Fibroblast of skin of scalp (primary cell): ENCODE measurements at places on chromosomes 5 and 9.
A peak's percentile ranks its signal among the peaks of the same experiment; 100 is the strongest.

DNA sequence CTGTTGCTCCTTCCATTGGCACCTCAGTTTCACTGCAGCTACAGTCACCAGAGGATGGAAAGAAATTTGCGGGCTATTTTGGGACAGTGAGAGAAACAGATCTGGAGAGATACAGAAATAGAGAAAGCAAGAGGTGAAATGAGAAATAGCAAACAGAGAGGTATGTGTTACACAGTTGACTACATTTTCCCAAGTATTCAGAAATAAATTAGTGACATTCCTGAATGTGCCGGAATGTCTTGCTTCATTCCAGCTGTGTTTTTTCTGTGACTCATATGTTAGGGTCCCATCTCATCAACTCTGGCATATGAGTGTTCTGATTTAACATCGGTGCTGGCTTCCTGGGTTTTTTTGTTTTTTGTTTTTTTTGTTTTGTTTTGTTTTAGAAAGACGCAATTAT, 63.8 kb upstream of the ZNF462 start:
- peak; percentile 95 for DNase-seq

DNA sequence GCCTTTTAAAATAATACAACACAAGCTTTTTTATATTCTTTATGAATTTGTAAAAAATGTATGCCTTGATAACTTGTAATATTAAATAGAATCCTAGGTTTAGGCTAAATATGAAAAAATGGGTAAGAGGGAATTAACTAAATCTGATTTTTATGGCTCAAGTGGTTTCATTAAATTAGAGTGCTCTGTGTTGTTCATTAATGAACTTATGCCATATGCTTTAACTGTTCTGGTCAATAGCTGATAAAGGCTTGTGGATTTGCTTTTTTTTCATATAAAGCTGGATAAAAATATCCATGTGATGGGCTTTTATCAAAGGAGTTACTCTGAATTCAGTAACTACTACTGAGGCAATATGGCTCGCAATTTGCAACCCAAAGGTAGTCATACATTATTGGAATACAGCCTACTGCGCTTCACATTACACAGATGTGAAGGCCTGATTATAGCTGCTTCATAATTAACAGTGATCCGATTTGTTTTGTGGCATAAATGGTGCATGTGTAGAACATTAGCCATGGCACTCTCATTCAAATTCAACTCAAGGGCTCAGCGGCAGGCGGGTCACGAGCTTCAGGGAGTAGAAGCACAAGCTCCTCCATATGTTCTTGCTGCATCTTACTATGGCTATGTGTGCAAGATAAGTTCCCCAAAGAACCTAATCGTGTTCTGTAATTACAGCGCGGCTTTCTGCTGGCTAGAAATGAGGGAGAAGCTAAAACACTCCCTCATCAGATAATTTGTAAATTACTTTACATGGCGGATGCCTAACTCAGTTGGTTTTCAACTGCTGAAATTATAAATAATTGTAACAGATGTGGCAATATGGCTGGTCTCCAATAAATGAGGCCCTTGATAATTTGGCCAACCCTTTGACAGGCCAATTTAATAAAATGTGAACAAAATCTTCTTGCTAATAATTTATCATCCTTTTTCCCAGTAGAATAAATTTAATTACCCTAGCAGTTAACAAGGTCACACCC, 188.3 kb downstream of the CNTLN start:
- DNase-seq = no peak

DNA sequence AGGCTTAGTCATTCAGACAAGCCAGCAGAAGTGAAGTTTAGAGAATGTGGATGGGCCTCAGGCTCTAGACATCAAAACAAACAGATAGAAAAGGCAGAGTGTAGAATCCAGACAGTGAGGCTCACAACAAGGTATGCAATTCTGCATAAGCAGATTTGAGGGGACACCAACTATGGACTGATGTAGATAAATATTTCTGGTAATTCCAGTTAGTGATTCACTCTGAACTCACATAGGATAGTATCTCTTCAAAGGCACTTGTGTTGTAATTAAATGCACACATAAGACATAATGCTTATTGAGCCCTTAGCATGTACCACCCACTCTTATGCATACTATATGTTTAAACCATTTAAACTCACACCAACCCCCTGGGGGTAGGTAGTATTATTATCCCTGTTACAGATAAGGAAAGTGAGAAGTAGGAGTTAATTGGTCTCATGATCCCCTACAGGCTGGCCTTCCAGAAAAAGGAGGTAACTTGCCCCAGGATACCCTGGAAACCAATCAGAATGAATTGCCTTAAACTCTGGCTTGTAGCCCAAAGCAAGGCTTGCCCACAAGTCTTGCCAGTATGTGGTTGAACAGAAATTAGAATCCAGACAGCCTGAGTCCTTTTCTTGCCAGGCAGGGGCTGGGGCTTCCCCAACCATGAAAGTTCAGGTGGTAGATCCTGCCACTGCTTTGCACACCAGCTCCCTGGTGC, 39.5 kb upstream of the HSPB3 start:
- peak; percentile 47 for DNase-seq

DNA sequence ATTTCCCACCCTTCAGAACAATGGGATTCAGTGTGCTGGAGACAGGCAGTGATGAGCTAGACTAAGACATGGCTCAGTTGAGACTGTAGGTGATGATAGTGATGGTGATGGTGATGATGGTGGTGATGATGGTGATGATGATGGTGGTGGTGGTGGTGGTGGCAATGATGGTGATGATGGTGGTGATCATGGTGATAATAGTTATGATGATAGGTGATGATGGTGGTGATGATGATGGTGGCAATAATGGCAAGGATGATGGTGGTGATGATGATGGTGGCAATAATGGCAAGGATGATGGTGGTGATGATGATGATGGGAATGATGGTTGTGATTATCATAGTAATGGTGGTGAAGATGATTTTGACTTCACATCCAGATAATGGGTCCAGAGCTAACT, 176.7 kb downstream of the NXNL2 start:
- no peak for DNase-seq

- DNase-seq = no peak
These were observed 15.9 kb downstream of the CMBL start for GRCh38 chr5:10291692-10292339.

DNA sequence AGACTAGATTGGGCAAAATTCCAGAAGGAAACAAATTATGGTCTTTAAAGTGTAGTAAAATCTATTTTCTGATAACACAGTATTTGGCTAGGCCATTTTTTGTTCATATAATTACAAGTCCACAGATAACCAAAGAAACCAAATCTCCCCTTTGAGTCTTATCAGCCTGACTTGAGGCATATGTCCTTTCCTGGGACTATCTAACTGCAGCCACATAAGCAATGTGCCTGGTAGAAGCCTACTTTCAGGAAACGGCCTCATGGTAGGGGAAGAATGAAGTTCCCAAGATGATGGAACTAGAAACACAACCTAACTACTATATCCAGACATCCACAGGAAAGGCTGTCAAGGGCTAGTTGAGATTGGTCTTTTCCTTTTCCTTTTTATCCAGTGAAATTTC, 130.0 kb downstream of the PIK3R1 start:
- DNase-seq = no peak

GRCh38 chr5:174401793-174402192, 322.6 kb upstream of the MSX2 start:
- no peak for DNase-seq

DNA sequence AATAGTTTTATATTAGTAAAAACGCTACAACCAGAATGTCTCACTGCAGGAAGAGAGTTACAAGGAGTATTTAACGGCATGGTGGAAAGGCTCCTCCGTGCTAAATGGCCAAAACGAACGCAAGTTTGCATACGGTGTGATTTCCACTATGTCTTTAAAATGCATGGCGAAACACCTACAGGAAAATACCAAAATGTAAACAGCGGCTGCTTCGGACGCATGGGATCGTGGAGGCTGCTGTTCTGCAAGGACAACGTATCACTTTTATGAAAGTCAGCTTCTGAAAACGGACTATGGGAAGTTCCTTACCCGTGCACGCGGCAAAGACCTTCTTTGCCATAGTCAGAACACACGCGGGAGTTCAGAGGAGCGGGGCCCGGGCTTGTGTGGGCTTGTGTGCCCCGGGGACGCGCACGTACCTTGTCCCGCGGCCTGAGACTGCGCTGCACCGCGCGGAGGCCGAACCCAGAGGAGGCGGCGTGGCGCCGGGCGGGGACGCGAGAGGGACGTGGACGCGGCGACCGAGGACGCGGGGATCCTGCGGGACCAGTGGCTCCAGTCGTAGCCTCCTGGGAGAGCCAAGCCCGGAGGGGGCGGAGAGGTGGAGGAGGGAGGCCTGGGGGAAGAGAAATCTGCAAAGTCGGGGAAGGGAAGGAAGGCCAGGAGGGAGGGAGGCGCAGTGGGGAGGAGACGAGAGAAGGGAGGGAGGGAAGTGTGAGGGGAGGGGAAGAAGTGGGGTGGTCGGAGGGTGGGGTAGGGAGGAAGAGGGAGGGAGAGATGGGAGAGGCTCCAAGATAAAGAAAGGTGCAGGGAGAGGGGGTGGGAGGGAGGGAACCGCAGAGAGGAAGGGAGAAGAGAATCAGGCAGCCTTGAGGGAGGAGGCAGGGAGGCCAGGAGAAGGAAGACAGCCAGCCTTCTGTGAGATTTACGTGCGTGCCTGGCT, at the start of gene CMBL:
Gene CMBL (minus strand): TSS at position 697 of the 943 bp plus-strand sequence. CDS start 17,140 bp downstream, outside the sequence.
- peak; percentile 52 for DNase-seq

- no peak for DNase-seq
These were observed 15.2 kb upstream of the NR5A1 start for GRCh38 chr9:124522121-124523098.

DNA sequence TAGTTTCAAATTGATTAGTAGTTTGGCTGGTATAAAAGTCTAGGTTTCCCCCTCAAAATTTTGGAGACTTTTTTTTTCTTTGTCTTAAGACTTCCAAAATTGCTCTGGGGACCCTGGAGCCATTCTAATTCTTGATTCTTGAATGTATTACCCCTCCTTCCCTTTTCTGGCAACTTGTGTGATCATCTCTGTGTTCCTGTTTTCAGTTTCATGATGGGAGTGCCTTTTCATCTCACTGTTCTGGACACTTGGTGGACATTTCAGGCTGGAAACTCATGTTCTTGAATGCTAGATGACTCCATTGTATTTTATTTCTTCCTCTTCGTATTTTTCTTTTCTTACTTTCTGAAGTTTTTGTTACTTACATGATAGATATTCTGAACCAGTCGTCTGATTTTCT, 57.3 kb upstream of the LRRC70 start:
- DNase-seq = no peak

DNA sequence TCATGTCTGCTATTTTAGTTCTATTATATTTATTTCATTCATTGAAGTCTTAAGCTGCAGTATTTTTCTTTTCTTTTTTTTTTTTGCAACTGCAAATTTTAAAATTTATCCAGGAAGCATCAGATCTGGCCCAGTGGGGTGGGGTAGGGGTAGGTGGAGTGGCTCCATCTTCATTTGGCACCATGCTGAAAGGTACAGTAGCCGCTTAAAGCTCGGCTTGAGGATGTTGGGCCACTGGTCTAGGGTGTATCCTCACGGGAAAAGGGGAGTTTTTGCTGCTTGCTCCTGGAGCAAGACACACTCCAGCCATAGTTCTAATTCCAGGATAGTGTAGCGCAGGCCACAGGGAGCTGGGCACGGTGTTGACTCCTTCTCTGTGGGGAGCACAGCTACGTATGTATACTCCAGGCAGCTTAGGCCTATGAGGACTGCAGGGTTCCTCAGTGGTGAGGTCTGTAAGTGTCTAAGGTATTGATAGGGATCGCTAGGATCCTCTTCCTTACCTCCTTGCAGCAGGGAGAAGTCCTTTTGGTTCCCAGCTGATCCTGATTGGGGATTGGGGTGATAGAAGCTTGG, 22.7 kb downstream of the RCL1 start:
- no peak for DNase-seq

GRCh38 chr5:105702323-105702722, 1968.4 kb downstream of the EFNA5 start:
- no peak for DNase-seq

DNA sequence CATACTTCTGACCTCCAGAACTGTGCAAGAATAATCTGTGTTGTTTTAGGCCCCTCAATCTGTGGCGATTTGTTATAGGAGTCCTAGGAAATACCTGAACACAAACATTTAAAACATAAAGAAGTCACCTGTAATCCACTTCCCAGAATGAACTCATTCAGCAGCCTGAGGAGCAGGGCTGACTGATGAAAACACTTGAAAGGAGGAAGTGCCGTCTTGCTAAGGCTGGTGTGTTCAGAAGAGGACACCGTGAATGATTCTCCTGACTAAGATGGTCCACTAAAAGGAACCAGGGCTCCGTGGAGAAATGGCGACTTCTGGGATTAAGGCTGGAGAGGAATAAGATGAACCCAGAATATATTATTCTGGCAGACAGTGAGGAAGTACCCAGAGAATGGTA, 18.7 kb upstream of the MARCHF6 start:
- DNase-seq = no peak

DNA sequence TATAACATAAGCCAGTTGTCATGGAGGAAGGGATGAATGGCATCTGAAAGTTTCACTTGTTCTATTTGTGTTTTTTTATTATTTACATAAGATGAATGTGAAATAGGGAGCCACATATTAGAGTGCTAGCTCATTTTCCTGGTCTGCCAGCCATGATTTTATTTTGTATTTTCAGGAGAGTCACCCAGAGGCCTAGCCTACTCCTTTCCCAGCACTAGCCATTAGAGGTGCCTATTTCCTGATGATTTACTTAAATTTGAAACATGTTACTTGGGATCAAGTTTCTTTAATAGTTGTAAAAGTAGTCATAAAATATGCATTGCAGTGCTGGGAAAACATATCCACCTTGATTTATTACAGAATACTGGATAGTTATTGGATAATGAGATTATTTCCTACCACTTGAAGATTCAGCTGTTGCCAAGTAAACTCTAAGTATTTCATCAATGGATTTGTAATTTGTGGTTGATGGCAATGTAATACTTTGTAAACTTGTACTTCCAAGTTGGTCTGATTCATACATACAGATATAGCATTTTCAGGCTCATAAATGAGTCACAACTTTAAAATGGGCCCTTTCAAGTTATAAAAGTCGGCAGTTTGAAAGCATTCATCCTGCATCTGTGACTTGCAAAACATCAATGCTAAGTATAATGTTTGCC, 50.8 kb downstream of the KCNN2 start:
- DNase-seq = peak; percentile 75

DNA sequence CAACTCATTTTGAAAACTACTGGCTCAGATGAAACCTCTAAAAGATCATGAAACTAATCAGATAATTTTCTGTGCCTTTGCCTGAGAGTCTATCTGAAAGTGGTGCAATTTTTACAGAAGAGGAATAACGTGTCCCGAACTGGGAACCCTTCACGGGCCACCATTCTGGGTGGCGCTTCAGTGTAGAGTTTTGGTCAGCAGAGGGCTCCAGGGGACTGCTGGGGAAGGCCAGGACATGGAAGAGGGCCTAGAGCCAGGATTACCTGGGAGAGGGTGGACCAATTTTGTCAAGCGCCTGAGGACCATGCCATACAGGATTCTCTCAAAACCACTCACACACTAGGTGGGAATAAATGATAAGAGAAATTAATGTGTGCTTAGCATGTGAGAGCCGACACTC, 49.7 kb upstream of the PLEKHG4B start:
- peak; percentile 46 for DNase-seq

DNA sequence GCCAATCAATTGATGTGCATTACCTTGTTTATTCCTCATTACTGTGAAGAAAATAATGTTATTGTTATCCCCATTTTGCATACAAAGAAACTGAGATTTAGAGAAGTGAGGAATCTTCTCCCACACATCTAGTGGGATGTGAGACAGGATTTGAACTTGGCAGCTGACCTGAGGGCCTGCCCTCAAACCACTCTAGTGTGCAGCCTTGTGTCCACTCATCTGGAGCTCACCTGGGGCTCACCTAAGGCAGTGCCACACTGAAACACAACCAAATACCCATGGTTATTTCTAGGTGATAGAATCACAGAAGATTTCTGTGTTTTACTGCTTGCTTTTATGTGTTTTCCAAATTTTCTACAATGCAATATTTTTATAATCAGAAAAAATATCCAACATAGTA, 94.7 kb upstream of the SAP30L start:
- DNase-seq = no peak
